ENCODE measurements at places on chromosomes 13 and 19.
A peak's percentile ranks its signal among the peaks of the same experiment; 100 is the strongest.

- peak; percentile 71 for DNase-seq
Observed at GRCh38 chr19:6947745-6948144, 60.4 kb downstream of the ADGRE1 start.

DNA sequence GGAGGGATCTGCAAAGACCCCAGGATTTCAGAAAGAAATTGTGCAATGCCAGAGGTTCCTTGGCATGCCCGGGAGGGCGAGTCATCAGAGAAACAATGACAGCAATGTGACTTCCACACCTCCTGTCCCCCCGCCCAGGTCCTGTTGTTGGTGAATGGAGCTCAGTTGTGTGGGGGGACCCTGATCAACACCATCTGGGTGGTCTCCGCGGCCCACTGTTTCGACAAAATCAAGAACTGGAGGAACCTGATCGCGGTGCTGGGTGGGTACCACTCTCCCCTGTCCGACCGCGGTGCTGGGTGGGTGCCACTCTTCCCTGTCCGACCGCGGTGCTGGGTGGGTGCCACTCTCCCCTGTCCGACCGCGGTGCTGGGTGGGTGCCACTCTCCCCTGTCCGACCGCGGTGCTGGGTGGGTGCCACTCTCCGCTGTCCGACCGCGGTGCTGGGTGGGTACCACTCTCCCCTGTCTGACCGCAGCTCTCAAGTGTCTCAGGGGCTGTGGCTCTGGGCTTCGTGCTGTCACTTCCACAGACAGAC, 5.2 kb upstream of the F10 start:
- no peak for DNase-seq

DNA sequence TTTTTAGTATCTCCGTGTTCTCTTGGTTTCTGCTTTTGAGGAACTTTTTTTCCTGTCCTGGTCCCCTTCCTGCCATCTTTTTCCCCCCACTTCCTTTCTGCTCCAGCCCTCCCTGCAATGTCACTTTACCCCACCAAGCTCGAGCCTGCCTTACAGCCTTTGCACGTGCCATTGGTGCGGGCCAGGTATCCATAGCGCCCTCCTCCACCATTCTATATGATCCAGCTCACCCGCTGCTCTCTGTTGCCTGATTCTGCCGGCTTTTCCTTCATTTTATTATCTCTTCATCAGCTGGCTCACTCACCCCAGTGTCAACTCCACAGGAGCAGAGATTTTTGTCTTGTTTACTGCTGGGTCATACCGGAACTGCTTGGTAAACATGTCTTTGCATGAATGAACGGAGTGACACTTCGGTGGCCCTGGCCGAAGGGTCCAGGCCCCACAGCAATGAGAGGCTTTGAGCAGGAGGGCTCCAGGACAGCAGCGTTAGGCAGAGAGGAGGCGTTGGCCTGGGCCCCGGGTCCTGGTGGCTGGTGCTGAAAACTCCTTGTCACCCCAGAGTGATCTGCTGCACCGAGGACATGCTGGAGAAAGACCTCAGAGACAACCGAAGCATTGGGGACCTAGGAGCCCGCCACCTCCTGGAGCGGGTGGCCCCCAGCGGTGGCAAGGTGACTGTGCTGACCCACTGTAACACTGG, 1.2 kb downstream of the MRI1 start:
- no peak for DNase-seq

GRCh38 chr19:18340990-18341868, 831 bp downstream of the PGPEP1 start:
- DNase-seq: peak; percentile 35

DNA sequence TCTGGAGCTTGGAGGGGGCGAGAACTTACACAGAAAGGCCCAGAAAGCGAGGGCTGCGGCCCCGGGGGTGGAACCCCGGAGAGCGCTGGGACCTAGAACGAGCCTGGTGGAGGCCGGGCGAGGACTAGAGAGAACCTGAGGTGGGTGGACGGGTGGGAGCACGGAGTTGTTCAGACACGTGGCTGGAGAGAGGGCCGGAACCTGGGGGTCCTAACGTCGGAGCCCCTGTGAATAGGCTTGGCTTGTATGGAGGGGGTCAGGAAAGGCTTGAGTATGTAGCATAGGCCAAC, 383 bp downstream of the ZNF581 start:
- DNase-seq: no peak

- no peak for DNase-seq
Observed at GRCh38 chr13:113813749-113814434, 50.0 kb downstream of the GAS6 start.

DNA sequence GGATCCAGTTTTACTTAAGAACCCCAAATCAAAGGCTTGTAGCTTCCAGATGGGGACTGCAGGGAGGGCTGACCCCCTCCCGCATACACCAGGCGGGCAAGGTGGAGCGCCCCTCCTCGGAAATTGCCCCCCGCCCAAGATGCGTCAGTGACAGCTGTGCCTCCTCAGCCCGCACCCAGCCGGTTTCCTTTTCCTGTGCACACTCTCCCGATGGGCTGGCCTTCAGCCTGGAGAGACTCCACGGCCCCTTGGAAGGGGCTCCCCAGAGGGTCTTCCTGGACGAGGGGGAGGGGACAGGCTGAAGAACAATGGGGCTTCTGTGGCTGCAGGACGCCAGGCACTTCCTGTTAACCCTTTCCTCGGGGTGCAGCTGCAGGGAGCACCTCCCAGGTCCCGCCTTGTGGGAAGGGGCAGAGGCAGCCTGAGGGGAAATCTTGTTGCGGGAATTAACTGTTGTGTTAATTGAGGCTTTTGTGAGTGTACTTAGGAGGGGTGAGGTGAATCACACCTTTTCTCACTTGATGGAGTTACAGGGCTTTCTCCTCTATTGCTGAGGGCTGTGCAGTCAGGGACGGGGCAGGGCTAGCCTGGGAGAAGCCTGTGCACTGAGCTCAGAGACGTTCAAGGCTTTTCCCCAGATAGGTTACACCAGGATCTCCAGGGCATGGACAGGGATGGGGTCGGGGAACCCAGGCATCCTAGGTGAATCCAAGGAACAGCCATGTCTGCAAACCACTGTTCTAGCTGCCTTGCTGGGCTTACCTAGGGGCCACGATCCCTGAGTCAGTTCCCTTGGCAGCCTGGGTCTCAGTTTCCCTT, 14.3 kb downstream of the IER2 start:
- DNase-seq: no peak

- DNase-seq: no peak
Observed at GRCh38 chr13:99005609-99006008, 27.7 kb upstream of the DOCK9 start.

GRCh38 chr19:51811344-51811743, 16.4 kb downstream of the FPR3 start:
- no peak for DNase-seq

DNA sequence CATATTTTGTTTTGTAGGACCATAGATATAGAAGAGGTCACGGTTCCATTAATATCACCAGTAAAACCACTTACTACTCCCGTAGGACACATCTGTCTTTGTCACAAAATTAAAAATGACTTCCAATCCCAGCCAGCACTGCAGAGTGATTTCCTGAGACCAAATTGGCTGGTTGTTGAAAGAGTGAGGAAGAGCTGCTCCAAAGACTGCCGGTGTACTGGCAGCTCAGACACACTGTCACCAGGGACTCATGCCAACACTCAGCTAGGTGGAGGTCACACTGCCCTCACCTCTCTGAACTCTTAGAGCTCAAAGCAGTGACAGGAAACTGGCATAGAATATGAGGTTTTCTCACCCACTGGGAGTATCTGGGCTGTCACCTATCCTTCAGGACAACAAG, 52.1 kb downstream of the FLT1 start:
- DNase-seq: no peak

Data from fibroblast of mammary gland (primary cell).